T-helper 17 cell (primary cell): ENCODE measurements at places on chromosomes 11 and 22. TPM values are rescaled to one million over a fixed set of nuclear protein-coding genes. Genes with fewer than 3 reads are reported as not detected.

- no peak overlapping the region for H3K27ac ChIP-seq
- H3K27me3 ChIP-seq: peaks cover 4% of the 10 kb centered on the region
- H3K4me3 ChIP-seq: no peak overlapping the region
Measured at GRCh38 chr11:15136166-15136565, 21.4 kb downstream of the INSC start.

GRCh38 chr22:20204806-20205205, 54.0 kb upstream of the CCDC188 start:
- no peak overlapping the region for H3K27ac ChIP-seq
- peaks cover 22% of the 10 kb centered on the region for H3K4me1 ChIP-seq
- H3K27me3 ChIP-seq: no peaks in the 10 kb centered on the region
- no peak overlapping the region for H3K4me3 ChIP-seq
- no peaks in the 10 kb centered on the region for H3K36me3 ChIP-seq

- H3K27ac ChIP-seq: peak overlapping the region; percentile 100
- H3K27me3 ChIP-seq: no peaks in the 10 kb centered on the region
- peaks cover 34% of the 10 kb centered on the region for H3K4me1 ChIP-seq
- H3K4me3 ChIP-seq: peak overlapping the region; percentile 100
- H3K36me3 ChIP-seq: peaks cover 3% of the 10 kb centered on the region
Measured at GRCh38 chr11:85663080-85663752, 1.7 kb downstream of the CREBZF start.

GRCh38 chr22:40322021-40322420, 24.3 kb upstream of the ADSL start:
- peaks cover 42% of the 10 kb centered on the region for H3K4me1 ChIP-seq
- DNase-seq: no peak
- no peak overlapping the region for H3K4me3 ChIP-seq
- H3K36me3 ChIP-seq: no peaks in the 10 kb centered on the region
- no peaks in the 10 kb centered on the region for H3K27me3 ChIP-seq

- H3K27ac ChIP-seq: peak overlapping the region; percentile 97
- peaks cover 30% of the 10 kb centered on the region for H3K4me1 ChIP-seq
- DNase-seq: no peak
- peak overlapping the region; percentile 78 for H3K4me3 ChIP-seq
- no peaks in the 10 kb centered on the region for H3K27me3 ChIP-seq
Measured at GRCh38 chr11:129853518-129854231, 38.0 kb downstream of the TMEM45B start.

GRCh38 chr11:103325686-103326069, 216.5 kb downstream of the DYNC2H1 start:
- peaks cover 3% of the 10 kb centered on the region for H3K36me3 ChIP-seq
- H3K27ac ChIP-seq: no peak overlapping the region
- peak overlapping the region; percentile 21 for H3K4me3 ChIP-seq
- H3K27me3 ChIP-seq: peaks cover 7% of the 10 kb centered on the region

The CLDN5 gene
- total RNA-seq: 20.0 TPM

- H3K27me3 ChIP-seq: peaks cover 33% of the 10 kb centered on the region
- DNase-seq: no peak
- H3K4me3 ChIP-seq: no peak overlapping the region
Measured at GRCh38 chr11:87970762-87971161, 204.5 kb downstream of the RAB38 start.

GRCh38 chr11:109264128-109264527, 157.9 kb upstream of the C11orf87 start:
- DNase-seq: no peak
- H3K4me3 ChIP-seq: no peak overlapping the region
- no peak overlapping the region for H3K27ac ChIP-seq
- H3K27me3 ChIP-seq: no peaks in the 10 kb centered on the region
- H3K36me3 ChIP-seq: no peaks in the 10 kb centered on the region

DNA sequence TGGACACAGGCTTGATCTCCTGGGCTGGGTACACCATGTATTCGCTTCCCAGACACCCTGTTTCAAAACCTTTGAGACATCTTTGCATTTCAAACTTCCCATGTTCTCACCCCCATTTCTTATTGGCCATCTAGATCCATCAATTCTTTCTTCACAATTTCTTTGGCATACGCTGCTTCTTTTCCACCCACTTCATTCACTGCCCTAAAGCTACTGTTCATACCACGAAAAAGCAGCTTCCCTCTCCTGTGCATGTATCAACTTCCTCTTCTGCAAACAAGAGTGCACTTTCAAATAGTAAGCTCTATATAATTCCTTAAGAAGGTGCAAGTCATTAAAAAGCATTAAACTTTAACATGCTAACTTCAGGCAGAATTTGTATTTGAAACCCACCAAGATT, 21.4 kb downstream of the UVRAG start:
- H3K27ac ChIP-seq: no peak overlapping the region
- no peak overlapping the region for H3K4me3 ChIP-seq
- DNase-seq: no peak
- H3K36me3 ChIP-seq: peaks cover 6% of the 10 kb centered on the region
